GM12864 (cell line): ENCODE measurements at places on chromosomes 16 and 17.

GRCh38 chr17:64216338-64217248, 46.5 kb downstream of the TEX2 start:
- DNase-seq: peak; percentile 26

DNA sequence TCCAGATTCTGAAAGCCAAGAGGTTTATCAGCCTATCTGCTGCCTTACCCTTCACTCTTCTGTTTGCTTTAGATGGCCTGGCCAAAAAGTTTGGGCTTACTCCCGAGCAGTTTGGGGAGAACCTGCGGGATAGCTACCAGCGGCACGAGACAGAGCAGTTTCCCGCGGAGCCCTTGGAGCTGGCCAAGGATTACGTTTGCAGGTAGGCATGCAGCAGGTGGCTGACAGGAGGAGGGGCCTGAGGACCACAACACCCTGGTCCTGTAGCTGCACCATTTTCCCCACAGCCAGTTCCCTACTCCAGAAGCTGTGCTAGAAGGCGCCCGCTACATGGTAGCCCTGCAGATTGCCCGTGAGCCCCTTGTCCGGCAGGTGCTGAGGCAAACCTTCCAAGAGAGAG, 20.6 kb downstream of the SUPT6H start:
- no peak for DNase-seq

GRCh38 chr17:81338274-81339190, 43.4 kb upstream of the SLC38A10 start:
- no peak for DNase-seq

DNA sequence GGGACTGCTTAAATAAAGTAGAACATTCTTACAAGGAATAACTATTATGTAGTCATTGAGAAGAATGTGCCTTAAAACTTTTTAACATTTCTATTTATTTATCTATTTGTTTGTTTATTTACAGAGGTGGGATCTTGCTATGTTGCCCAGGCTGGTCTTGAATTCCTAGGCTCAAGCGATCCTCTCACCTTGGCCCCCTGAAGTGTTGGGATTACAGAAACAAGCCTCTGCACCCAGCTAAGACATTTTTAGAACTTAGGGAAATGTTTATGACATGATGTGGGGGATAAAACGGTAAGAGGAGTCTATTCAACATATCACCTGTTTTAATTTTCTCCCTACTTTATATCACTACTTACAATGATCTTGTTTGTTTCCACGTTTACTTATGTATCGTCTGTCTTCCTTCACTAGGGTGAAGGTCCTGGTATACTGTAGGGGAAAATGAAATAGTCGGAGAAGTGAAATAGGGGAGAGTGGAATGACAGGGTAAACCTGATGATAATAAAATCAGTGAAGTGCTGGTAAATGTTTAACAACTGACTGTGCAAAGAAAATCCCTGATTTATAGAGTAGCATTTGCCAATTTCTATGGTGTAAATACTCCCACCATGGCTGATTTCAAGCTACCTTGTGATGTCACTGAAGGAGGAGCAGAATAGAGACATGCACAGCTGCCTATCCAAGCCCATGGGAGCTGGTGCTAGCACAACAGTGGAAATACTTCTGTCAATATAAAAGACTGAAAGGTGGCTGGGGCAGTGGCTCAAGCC, 16.0 kb upstream of the HAPSTR1 start:
- no peak for DNase-seq

- no peak for DNase-seq
Measured at GRCh38 chr17:45162025-45162687, 481 bp downstream of the HEXIM2 start.

- no peak for DNase-seq
Measured at GRCh38 chr16:83433201-83433600, 374.6 kb upstream of the HSBP1 start.

DNA sequence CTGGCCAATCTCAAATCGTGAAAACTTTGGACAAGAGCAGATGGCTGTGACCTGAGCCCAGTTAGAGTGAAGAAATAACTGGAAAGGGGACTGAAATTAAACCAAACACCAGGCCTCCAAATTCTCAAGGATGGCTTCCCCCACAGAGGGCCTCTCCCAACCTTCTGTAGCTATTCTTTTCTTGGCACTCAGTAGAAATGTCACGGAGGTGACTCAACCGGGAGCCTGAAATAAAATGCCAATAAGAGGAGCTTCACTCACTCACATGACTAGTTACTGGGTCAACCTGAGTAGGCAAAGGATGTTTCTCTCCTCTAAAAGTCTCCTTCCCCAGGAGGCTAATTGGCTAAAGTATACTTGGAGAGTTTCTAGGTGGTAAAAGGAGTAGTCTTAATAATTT, 230.7 kb downstream of the MAF start:
- DNase-seq: no peak

DNA sequence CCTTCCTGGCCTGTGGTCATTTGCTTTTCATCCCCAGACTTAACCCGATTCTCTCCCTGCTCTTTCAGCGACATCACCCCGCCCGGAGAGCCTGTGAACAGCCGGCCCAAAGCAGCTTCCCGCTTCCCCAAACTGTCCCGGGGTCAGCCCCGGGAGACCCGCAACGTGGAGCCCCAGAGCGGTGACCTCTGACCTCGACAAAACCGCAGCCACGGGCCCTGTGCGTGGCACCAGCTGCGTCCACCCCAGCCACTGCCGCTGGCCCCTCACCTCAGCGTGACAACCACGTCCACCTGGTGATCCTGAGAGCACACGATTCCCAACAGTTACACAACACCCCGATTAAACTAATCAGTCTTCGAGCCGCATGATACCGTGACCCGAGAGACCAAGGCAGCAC, 235.2 kb downstream of the CPPED1 start:
- DNase-seq: no peak

DNA sequence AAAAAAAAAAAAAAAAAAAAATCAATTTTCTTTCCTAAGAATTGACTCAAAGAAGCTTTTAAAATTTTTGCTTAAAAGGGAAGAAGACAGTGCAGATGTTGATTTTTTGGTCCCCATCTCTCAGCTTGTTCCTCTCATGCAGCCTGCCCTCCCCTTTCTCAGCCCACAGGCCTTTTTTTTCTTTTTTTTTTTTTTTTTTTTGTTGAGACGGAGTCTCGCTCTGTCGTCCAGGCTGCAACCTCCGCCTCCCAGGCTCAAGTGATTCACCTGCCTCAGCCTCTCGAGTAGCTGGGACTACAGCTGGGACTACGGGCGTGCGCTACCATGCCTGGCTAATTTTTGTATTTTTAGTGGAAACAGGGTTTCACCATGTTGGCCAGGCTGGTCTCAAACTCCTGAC, 17.7 kb downstream of the YPEL2 start:
- no peak for DNase-seq

DNA sequence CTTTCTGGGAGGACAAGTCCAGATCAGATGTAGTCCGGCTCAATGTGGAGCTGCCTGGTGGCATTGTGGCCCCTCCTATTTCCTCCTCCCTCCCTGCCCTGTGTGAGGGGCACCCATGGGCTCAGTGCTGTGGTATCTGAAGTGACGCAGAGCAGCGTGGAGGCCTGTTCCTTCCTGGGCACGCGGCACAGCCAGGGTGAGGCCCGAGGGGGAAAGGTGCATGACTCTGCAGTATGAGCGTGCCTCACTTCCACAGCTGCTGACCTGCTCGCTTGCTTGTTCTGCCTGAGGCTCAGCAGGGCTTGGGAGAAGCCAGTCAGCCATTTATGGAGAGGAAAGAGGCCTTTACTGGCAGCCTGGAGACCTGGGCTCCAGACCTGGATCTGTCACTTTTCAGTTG, 11.7 kb downstream of the TMEM238L start:
- DNase-seq: no peak

DNA sequence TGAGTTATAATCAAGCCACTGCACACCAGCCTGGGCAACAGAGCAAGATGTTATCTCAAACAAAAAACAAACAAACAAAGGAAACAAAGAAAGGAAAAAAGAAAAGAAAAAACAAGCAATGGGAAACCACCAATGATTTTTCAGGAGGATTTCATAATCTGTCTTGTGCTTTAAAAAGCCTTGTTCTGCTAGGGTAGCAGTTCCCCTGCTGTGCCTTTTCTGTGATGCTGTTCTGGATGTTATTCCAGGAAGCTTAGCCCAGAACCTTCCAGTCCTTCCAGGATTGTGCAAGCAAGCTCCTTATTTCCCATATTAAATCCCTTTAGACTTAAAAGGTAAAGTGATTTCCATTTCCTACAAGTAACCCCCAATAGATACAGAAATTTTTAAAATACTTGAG, 171.1 kb downstream of the ABCC12 start:
- DNase-seq: no peak

DNA sequence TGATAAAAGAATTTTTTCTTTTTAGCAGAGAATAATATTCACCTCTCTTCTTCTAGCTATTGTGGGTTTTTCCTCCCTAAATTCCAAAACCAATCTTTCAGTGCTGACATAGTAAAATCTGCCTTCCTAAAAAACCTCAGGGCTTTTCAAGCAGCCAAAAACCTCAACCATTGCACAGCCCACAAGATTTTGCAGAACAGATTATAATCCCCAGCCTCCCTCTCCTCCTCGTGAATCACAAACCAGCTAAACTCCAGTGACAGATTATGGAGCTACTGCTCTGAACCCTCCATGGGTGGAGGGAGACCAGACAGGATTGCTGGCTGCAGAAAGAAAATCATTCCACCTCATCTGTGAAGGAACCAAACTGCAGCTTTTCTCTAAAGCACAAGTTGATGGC, 341.6 kb downstream of the SOX9 start:
- no peak for DNase-seq

DNA sequence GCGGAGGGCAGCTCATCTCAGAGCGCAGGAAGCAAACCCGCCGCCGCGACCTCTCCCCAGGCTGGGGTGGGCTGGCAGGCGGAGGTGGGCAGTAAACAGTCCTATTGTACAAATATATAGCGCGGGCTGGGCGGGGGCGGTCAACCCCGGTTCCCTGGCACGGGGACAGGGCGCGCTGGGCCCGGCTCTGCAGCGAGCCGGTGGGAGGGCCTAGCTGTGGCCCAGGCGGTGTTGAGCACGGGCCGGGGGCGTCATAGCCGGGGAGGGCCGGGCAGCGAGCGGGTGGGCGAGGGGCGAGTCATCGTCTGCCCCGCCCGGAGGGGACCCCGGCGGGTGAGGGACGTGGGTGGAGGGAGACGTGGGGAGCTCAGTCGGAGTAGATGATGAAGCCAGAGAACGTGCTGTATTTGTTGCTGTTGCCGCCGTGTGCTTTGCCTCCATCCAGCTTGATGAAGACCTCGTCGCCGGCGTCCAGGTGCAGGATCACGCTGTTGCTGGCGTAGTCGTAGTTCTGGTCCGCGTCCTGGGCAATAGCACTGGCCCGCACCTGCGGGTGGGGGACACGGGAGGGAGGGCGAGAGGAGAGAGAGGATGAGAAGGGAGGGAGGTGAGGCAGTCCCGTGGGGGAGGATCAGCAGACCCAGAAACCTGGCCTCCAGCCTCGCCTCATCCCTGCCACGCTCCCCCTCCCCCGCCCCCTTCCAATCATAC, 8.1 kb downstream of the C1QL1 start:
- DNase-seq: no peak

GRCh38 chr17:1495265-1495989, 2.9 kb upstream of the MYO1C start:
- no peak for DNase-seq

GRCh38 chr17:61337290-61337689, 62.4 kb upstream of the TBX2 start:
- no peak for DNase-seq

DNA sequence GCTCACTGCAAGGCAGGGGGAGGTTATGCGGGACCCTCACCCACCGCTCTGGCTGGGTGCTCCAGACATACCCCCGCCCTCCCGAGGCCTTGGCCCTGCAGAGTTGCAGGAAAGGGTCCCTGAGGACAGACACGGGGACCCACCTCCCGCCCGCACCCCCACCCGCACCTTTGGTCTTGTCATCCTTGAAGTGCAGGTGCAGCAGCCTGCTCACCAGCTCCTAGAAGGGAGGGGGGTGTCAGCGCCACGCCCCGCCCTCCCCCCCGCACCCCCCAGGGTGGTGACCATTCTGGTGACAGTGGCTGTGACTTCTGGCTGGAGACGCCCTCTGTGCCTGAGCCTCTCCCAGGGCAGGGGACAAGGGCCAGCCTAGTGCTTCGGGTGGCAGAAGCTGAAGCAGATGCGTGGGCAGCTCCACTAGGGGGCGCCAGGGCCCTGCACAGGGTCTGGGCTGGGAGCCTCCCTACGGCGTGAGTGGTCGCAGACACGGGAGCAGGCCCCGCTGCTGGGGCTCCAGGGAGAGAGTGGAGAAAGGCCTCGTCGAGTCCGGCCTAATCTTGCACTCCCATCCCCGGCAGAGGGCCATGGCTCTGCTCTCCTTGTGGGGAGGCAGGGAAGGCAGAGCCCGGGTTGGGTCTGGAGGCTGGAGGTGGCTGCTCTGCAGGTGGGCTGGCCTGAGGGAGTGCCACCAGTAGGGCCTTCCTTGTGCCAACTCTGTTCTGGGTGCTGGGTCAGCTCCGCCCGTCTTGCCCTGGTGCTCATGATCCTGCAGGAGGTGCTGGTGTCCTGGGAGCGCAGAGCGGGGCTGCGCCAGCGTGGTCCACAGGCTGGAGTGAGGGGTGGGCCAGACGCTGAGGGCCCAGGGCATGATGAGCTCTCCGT, 2.7 kb downstream of the CENPX start:
- DNase-seq: no peak

DNA sequence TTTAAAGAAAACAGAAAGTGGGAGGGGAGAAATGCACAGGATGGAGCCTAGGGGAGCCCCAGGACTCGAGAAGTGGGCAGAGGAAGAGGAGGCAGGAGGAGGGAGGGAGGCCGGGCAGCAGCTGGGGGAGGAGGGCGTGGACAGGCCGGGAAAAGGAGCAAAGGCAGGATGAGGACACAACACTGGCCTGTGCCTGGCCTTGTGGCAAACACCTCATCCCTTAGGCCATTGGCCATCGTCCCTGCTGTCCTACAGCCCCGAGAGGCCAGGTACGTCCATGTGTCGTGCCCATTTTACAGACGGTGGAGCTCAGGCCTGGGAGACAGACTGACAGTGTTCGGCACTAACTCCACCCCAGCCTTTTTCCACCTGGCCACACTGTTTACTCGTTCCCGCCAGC, 15.9 kb downstream of the JPH3 start:
- DNase-seq: no peak

DNA sequence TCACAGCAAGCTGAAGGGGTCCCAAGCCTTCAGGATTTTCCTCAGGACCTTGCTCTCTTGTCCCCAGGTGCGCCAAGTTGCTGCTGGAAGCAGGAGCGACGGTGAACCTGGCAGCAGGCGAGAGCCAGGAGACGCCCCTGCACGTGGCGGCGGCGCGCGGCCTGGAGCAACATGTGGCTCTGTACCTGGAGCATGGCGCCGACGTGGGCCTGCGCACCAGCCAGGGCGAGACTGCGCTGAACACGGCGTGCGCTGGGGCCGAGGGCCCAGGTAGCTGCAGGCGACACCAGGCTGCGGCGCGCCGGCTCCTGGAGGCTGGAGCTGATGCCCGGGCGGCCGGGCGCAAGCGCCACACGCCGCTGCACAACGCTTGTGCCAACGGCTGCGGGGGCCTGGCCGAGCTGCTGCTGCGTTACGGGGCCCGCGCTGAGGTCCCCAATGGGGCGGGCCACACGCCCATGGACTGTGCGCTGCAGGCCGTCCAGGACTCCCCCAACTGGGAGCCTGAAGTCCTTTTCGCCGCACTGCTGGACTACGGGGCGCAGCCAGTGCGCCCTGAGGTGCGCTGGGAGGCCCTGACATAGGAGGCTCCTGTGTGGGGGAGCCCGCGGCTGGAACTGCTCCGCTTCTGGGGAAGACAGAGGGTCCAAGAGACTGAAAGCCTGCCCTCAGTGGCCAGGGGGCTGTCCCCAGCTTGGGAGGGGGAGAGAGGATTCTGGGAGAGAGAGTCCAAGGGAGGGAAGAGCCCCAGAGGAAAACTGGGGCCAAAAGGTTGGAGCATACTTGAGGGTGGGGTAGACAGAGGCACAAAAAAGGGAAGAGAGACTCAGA, 6.4 kb downstream of the ASB16 start:
- no peak for DNase-seq

- DNase-seq: no peak
Measured at GRCh38 chr16:29712809-29713208, 33.0 kb downstream of the C16orf54 start.

- no peak for DNase-seq
Measured at GRCh38 chr16:86457501-86458148, 52.7 kb upstream of the FOXF1 start.
